ENCODE measurements at places on chromosomes 3 and 15. TPM values are rescaled to one million over a fixed set of nuclear protein-coding genes. Genes with fewer than 3 reads are reported as not detected.
A peak's percentile ranks its signal among the peaks of the same experiment; 100 is the strongest.

The WDR72 gene
- polyA plus RNA-seq = not detected

The ZBBX gene
- polyA plus RNA-seq = not detected

GRCh38 chr3:58429657-58430056 is 4.0 kb downstream of the PDHB start:
- H3K27ac ChIP-seq = no peak overlapping the region
- peaks cover 20% of the 10 kb centered on the region for H3K4me1 ChIP-seq
- H3K4me3 ChIP-seq = no peak overlapping the region
- peaks cover 64% of the 10 kb centered on the region for H3K36me3 ChIP-seq
- no peaks in the 10 kb centered on the region for H3K27me3 ChIP-seq
- peak; percentile 54 for DNase-seq

DNA sequence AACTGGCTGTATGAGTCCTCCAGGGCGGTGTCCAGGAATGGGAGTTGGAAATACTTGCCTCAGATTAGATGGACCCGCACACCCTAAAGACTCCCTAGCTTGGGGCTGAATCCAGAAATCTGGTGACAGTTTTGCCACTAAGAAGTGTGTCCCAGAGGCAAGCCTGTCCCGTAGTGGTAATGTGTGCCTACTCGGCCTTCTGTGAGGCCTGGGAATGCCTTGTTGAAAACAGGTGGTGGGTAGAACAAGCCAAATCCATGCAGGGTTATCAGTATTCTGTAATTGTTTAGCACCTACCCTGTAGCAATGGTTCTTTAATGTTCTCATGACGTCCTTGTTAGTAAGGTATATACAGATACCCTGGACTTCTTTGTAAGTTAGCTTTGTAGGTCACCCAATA is 1.6 kb downstream of the C3orf52 start:
- no peak overlapping the region for H3K27ac ChIP-seq
- H3K4me3 ChIP-seq = no peak overlapping the region
- DNase-seq = no peak
- H3K36me3 ChIP-seq = no peaks in the 10 kb centered on the region
- H3K27me3 ChIP-seq = no peaks in the 10 kb centered on the region

DNA sequence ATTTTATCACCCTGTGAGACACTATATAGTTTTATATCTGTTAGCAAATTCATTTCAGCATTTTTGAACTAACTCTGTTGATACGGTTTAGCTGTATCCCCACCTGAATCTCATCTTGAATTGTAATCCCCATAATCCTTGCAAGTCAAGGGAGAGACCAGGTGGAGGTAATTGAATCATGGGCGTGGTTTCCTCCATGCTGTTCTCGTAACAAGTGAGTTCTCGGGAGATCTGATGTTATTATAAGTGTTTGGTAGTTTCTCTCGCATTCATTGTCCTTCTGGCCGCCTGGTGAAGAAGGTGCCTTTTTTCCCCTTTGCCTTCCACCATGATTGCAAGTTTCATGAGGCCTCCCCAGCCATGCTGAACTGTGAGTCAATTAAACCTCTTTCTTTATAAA is 53.2 kb upstream of the TMC3 start:
- no peak for DNase-seq
- H3K4me3 ChIP-seq = no peak overlapping the region
- H3K27me3 ChIP-seq = 0 out of 2 replicates have a peak, but pooled peaks cover 2% of the 10 kb centered on the region
- H3K4me1 ChIP-seq = no peaks in the 10 kb centered on the region

- H3K4me1 ChIP-seq = 0 out of 2 replicates have a peak, but pooled peaks cover 4% of the 10 kb centered on the region
- H3K4me3 ChIP-seq = no peak overlapping the region
- H3K36me3 ChIP-seq = no peaks in the 10 kb centered on the region
- H3K27me3 ChIP-seq = no peaks in the 10 kb centered on the region
- H3K27ac ChIP-seq = no peak overlapping the region
- DNase-seq = no peak
Observed at GRCh38 chr3:131658115-131658514, 155.3 kb upstream of the MRPL3 start.

All from GM23248 (cell line).